ENCODE measurements at places on chromosomes 11 and 22.

DNA sequence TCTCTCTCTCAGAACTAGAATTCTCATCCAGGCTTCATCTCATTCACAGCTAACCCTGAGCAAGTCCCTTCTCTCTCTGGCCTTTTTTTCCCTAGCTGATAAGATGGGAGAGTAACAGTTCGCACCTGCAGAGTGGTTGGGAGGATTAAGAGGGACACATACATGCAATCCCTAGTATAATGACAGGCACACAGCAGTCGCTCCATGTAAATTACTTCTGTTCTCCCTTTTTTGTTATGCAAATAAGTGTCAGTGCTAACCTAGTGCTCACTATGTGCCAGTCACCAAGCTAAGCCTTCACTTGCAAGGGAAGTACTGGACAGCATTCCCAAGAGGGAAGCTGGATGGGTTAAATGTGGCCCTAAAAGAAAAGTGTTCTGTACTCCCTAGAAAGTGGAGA, 63.4 kb downstream of the TENM4 start:
- DNase-seq, result no peak

DNA sequence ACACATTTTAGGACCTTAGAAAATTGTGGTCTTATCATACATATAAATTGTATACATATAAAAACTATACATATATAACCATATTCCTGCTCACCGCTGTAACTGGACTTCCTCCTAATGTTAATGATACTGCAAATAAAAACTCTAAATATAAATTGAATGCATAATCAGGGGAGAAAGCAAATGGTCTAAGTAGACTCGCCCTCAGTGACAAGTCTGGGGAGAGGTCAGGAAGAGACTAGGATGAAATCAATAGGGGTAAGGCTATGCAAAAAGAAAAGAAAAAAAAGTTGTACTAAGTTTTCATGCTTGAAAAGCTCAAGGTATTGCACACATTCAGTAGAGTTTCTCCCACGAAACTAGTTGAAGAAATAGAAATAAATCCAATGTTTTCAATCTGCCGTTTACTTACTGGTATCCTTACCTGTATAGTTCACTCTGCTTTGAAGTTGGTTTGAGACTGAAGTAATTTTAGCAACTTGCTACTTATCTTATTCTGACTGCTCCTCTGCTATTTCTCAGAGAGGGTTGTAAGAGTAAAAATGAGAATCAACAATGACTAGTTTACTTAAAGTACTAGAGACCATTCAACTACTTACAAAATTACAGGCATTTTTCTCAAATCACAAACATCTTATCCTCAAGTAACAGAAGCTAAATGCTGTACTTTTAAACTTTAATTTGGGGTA, 12.2 kb upstream of the ARHGAP32 start:
- no peak for DNase-seq

DNA sequence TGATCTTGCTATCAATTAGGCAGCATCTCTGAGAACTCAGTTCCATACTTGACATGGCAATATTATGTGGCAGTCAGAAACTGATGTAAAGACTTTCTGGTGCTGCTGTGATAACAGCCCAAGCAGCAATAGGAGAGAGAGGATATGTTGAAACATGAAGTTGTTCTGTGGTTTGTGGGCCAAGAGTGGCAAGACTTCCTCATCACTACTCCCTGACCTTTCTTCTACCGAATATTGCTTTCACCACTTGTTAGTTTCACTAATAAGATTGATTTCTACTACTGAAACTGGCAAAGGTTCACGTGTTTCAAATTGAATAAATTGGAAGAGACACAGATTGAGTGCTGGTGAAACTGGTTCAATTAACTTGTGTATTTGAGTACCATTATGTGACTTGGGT, 852.6 kb upstream of the RAG2 start:
- no peak for DNase-seq

GRCh38 chr11:62665075-62665598, at the start of the genes C11orf98 and CSKMT:
Gene C11orf98 (minus strand): TSS chr11:62665210. CDS start chr11:62665169, 41 bp downstream.
Gene CSKMT (plus strand): TSS chr11:62665312. CDS start chr11:62665880, 568 bp downstream.
- DNase-seq, result peak; percentile 93

- no peak for DNase-seq
Observed at GRCh38 chr22:36221799-36222751, 17.3 kb downstream of the APOL2 start.

- DNase-seq, result no peak
Observed at GRCh38 chr11:72981080-72981479, 161.0 kb downstream of the FCHSD2 start.

DNA sequence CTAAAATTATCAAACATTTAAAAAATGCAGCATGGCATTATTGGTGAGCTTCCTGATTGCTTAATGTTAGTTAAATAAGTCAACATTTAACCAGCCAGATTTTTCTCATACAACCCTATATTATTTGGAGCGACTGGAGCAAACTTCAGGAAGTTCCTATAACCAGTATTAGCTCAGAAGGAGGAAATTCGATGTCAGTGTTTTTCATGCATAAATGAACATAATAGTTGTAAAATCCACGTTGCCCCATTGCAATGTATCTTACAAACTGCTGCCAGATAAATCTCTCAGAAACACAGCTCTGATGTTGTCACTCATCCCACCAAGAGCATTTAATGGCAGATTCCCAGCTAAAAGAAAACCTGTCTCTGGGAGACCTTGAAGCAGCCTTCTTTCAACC, 278.5 kb downstream of the CASP12 start:
- no peak for DNase-seq

- DNase-seq, result no peak
Observed at GRCh38 chr22:31275018-31275417, 17.3 kb downstream of the PIK3IP1 start.

DNA sequence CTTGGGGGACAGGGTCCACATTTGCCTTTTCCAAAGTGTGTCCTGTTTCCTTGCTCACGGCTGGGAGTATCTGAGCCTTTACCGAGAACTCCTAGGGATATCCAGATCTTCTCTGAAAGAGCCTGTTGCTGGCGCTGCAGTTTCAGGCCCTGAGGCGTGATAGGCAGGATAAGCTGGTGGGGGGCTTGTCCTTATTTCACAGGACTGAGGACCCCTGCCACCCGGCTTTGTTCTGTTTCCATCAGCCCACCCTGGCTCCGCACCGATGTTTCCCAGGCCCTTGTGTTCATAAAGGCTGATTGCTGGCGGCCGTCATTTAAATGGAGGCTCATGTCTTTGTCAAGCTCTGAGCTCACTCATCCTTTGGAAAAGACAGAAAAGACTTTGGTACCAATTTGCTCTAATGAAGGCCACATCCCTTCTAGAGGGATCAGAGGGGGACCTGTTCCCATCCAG, 9.4 kb upstream of the NPTXR start:
- no peak for DNase-seq

DNA sequence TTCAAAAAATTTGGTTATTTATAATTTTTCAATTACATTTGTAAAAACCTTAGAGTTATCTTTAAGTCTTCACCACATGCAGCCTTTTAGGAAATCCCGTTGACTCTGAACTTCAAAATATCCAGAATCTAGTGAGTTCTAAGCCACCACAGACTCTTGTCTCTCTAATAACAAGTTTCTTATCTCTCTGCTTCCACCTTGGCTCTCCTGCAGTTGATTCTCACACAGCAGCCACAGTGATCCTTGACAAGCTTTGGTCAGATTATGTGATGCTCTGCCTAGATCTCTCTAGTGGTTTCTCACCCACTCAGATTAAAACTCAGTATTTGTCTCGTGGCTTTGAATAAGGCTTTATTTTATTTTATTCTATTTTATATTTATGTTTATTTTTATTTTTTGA, 8.6 kb downstream of the HSD17B12 start:
- DNase-seq, result no peak

DNA sequence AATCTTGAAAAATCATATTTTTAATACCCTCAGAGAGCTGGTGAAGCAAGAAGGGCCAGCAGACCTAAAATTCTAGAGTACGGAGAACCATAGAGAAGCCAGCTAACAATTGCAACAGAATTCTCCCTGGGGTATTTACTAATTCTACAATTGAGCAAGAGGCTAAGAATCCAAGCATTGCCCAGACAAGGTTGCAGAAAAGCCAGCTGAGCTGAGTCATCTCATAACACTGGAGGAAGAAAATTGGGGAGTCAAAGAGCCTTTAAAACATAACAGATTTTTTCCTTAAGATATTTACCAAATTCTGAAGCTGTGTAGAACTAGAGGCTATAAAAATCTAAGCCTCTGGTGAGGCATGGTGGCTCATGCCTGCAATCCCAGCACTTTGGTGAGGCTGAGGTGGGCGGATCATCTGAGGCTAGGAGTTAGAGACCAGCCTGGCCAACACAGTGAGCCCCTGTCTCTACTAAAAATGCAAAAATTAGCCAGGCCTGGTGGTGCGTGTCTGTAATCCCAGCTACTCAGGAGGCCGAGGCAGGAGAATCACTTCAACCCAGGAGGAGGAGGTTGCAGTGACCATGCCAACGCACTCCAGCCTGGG, 13.6 kb upstream of the TMEM216 start:
- DNase-seq, result no peak

DNA sequence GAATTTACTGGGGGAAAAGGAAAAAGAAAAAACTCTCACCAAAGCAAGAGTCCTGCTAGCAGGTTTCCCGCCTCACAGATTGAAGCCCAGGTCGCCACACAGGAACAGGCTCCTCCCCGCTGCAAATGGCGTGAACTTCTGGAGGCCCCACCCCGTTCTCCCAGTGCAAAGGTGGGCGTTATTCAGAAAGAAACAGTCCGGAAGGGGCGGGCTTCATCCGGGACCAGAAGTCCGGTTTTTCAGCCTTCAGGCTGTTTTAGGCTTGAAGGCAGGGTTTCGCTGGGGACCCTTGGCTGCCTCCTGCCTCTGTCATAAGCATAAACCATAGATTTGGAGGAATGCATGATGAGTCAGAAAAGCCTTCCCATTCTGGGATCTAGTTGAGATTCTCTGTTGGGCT, 148.3 kb upstream of the POU2AF2 start:
- no peak for DNase-seq

DNA sequence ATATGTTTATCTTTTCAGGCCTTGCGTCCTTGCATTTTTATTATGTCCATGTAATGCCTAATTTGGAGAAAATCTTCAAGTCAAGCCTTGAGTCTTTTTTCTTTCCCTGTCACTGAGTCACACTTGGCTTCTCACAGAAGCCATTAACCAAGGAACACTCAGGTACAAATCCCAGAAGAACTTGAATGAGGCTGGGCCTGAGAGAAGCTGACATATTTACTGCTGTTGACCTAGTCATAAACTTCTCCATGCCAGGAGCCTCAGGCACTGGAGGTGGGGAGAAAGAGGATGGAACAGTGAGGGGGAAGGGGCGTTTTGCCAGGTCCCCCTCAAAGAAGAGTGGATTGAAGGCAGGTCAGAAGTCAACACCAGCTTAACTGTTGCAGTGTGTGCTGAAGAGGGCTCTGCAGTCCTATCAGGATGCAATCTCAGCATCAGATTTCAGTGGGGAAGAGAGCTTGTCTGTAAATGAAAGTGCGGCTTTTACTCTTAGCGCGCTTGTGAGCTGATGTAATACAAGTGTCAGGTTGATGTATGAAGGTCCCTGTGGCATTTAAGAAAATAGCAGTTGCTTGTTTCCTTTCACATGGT, 526.0 kb downstream of the ETS1 start:
- no peak for DNase-seq

DNA sequence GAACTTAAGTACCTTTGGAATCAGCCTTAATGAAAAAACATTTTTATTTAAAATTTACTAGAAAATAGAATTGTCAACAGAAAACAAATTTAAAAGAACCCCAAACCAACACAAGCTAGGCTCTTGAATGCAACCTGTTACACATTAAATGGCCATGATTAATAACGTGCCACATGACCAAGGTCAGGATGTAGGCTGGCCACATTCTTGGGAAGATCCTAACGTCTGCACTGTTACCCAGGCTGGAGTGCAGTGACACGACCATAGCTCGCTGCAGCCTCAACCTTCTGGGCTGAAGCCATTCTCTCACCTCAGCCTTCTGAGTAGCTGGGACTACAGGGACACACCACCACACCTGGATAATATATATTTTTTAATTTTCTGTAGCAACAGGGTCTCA, 126.4 kb upstream of the APOA1 start:
- DNase-seq, result no peak

GRCh38 chr11:112652786-112653390, 308.3 kb upstream of the NCAM1 start:
- DNase-seq, result no peak

DNA sequence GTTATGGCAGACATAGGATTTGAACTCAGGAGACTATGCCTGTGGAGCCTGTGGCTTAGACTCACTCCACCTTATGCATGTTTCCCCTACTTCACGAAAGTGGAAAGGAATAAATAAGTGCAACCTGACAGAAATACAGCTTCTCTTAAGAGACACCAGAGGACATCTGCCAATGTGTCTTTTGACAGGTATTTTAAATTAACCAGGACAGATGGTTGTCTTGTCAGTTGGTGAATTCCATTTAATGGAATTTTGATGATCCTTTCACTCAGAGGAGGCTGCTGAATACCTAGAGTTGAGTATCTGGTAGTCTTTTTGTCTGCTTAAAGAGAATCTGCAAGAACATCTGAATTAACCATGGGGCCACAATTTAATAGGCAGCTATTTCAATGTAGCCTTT, 46.1 kb downstream of the NELL1 start:
- no peak for DNase-seq

DNA sequence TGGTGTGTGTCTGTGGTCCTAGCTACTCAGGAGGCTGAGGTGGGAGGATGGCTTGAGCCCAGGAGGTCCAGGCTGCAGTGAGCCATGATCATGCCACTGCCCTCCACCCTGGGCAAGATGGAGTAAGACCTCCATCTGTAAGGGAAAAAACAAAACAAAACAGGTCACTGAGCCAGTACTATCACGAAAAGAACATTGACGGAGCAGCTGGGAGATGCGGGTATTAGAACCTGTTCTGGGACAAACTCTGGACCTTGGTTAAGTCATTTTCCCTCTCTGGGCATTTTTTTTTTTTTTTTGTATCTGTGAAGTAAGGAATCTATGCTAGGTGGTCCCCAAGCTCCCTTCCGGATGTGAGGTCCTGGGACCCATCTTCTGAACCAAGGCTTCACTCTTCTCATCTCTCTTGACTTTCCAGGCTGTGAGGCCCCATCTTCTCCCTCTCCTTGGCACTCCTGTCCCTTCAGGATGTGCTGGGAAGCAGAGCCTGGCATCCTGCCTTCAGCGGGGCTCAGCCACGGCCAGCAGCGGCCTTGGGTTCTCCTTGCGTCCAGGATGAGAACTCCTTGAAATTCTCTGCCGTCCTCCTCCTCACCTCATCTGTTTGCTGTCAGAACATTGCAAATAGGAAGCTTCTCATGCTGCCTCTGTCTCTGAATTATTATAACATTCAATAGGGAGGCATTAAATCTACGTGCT, 130.8 kb downstream of the GRIK4 start:
- DNase-seq, result no peak

DNA sequence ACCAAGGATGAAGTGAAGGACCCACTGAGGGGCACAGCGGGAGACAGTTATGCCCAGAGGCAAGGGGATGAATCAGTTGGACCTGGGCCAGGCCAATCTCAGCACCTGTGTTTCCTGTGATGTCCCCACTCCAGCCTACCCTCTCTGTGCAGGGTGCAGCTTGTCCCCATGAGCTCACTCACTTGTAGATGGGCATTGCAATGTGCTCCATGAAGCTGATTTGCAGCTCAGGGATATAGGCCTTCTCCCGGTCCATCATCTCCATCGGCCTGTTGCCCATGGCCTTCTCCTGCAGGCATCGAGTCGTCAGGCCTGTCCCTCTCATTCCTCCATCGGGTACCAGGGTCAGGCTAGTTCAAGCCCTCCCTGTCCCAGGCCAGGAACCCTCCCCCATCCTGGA, 96.2 kb downstream of the PDE2A start:
- no peak for DNase-seq

GRCh38 chr11:89405629-89406028, 85.5 kb downstream of the NOX4 start:
- DNase-seq, result no peak

All from stimulated activated naive CD4-positive, alpha-beta T cell (primary cell).